ENCODE measurements at places on chromosomes 2 and 18. TPM values are rescaled to one million over a fixed set of nuclear protein-coding genes. Genes with fewer than 3 reads are reported as not detected.
A peak's percentile ranks its signal among the peaks of the same experiment; 100 is the strongest.

DNA sequence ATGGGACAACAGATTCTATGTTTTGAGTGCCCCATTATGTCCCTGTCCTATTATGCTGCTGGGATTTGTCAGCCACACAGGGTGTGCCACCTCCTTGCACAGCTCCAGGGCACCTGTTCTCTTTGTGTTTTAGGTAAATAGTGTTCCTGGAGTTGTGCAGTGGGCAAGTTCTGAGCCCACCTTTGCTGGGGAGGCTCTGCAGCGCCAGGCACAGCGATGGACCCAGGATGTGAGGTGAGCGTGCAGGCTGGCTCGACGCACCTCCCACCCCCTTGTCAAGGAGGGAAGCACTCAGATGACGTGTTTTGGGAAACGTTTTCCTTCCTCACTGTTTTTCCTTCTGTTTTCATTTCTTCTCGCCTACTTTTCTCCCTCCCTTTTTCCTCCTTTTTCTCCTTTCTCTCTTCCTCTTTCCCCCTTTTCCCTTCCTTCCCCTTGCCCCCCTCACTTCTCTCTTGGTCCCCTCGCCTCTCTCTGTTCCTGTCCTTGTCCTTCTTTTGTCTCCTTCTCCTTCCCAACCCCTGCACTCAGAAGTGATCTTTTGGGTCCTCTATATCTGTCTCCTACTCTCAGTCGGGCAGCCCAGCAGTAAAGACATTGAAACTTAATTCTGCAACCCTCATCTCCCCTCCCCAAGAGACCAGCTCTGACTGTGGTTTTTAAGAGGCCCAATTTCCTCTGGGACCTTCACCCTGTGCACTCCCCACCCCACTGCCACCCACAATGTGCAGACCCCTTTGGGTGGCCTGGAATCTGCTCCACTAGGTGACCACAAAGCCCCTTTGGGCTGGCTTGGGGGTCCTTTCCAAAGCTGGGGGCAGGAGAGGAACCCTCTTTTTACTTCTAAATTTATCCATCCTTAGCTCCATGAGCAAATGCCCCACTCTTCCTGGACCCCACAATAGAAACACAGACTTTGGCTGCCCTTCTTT is 104.0 kb downstream of the MCFD2 start:
- H3K27ac ChIP-seq, result no peak overlapping the region
- H3K4me1 ChIP-seq, result peaks cover 3% of the 10 kb centered on the region
- H3K27me3 ChIP-seq, result peaks cover 15% of the 10 kb centered on the region
- H3K4me3 ChIP-seq, result no peak overlapping the region

- DNase-seq, result no peak
- no peak overlapping the region for H3K27ac ChIP-seq
- H3K27me3 ChIP-seq, result no peaks in the 10 kb centered on the region
- H3K4me3 ChIP-seq, result no peak overlapping the region
These were observed 11.8 kb downstream of the SLC3A1 start for GRCh38 chr2:44286884-44287638.

PLCD4 gene
- not detected for total RNA-seq

DNA sequence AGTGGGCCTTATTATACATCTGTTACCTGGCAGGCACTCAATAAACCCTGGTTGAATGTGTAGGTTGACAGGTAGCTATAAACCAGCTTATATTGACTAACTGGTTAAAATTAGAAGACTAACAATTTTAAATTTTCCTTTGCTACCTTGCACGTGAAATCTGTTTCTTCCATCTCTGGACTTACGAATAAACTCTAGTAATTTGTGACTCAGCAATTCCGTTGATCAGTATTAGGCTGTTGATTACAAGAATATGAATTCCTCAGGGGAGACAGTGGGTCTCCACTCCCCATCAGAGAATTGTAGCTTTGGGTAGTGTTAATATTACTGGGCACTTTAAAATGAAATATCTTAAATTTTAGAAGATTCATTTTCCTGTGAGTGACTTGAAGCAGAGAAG is 137.8 kb upstream of the SP5 start:
- no peak overlapping the region for H3K27ac ChIP-seq
- no peaks in the 10 kb centered on the region for H3K4me1 ChIP-seq
- no peak for DNase-seq
- no peak overlapping the region for H3K4me3 ChIP-seq

TMEM37 gene
- not detected for total RNA-seq

- no peaks in the 10 kb centered on the region for H3K27me3 ChIP-seq
- H3K4me3 ChIP-seq, result no peak overlapping the region
- no peaks in the 10 kb centered on the region for H3K36me3 ChIP-seq
- no peaks in the 10 kb centered on the region for H3K4me1 ChIP-seq
- H3K27ac ChIP-seq, result no peak overlapping the region
- DNase-seq, result no peak
These were observed 142.5 kb upstream of the L3MBTL4 start for GRCh38 chr18:6557057-6557769.

PKDCC gene
- total RNA-seq, result not detected

DNA sequence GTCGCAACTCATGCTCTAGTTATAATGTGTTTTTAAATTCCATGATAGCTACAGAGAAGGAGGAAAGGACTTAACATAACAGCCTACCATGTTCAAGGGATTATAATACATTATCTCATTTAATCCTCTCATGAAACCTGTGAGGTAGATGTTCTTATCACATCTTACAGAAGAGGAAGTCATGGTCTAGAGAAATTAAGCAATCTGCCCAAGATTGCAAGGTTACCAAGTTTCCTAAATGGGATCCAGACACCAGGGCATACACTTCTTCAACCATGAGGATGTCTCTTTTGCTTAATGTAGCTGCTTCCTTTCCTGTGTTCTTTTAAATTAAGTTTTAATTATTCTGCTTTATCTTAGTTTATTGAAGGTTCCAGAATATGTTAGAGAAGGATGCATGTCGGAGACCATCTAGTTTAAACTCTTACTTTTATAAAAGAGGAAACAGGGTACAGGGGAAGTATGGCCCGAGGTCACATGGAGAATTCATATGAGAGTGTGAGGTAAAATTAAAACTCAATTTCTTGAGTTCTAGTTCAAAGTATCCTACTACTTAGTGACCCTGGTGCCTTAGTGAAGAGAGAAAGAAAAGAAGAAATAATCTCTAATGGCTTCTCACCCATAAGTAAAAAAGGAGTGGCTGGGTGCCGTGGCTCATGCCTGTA is 3.6 kb upstream of the IL1A start:
- H3K36me3 ChIP-seq, result no peaks in the 10 kb centered on the region
- H3K4me1 ChIP-seq, result no peaks in the 10 kb centered on the region
- peaks cover 30% of the 10 kb centered on the region for H3K27me3 ChIP-seq

BCL2 gene
- 67.3 TPM for total RNA-seq

- no peak overlapping the region for H3K27ac ChIP-seq
- DNase-seq, result no peak
- H3K4me3 ChIP-seq, result no peak overlapping the region
- H3K36me3 ChIP-seq, result no peaks in the 10 kb centered on the region
These were observed 375.9 kb upstream of the ACVR2A start for GRCh38 chr2:147468963-147469362.

GRCh38 chr2:98486374-98486981 is 41.8 kb downstream of the INPP4A start:
- H3K27ac ChIP-seq, result no peak overlapping the region
- H3K36me3 ChIP-seq, result peaks cover 4% of the 10 kb centered on the region
- peaks cover 89% of the 10 kb centered on the region for H3K4me1 ChIP-seq
- DNase-seq, result no peak
- no peaks in the 10 kb centered on the region for H3K27me3 ChIP-seq

- peaks cover 68% of the 10 kb centered on the region for H3K36me3 ChIP-seq
- no peaks in the 10 kb centered on the region for H3K4me1 ChIP-seq
- no peaks in the 10 kb centered on the region for H3K27me3 ChIP-seq
- no peak overlapping the region for H3K4me3 ChIP-seq
- DNase-seq, result no peak
- H3K27ac ChIP-seq, result no peak overlapping the region
These were observed 21.3 kb downstream of the SLC66A2 start for GRCh38 chr18:79930020-79930642.

GRCh38 chr2:55518841-55519165 is 715 bp upstream of the CFAP36 start:
- no peak for DNase-seq
- peak overlapping the region; percentile 96 for H3K27ac ChIP-seq

GRCh38 chr2:98947554-98947953 is 11.5 kb upstream of the CRACDL start:
- no peaks in the 10 kb centered on the region for H3K36me3 ChIP-seq
- no peaks in the 10 kb centered on the region for H3K4me1 ChIP-seq
- peaks cover 28% of the 10 kb centered on the region for H3K27me3 ChIP-seq
- no peak overlapping the region for H3K27ac ChIP-seq

SRD5A2 gene
- not detected for total RNA-seq

PRKAG3 gene
- not detected for total RNA-seq

FZD7 gene
- total RNA-seq, result 0.52 TPM

- H3K36me3 ChIP-seq, result no peaks in the 10 kb centered on the region
- DNase-seq, result peak; percentile 7
- no peak overlapping the region for H3K4me3 ChIP-seq
- H3K27me3 ChIP-seq, result no peaks in the 10 kb centered on the region
- no peak overlapping the region for H3K27ac ChIP-seq
- H3K4me1 ChIP-seq, result peaks cover 5% of the 10 kb centered on the region
These were observed 58.3 kb downstream of the FBXO36 start for GRCh38 chr2:229980431-229981184.

DNA sequence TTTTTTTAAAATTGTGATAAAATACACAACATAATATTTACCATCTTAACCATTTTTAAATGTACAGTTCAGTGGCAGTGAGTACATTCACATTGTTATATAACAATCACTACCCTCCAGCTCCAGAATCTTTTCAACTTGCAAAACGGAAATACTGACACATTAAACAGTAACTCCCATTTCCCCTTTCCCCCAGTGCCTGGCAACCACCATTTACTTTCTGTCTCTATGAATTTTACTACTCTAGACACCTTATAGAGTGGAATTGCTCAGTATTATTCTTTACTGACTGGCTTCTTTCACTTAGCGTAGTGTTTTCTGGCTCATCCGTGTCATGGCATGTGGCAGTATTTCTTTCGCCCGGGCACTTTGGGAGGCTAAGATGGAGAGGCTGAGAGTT is 32.6 kb downstream of the FASTKD2 start:
- peaks cover 6% of the 10 kb centered on the region for H3K36me3 ChIP-seq
- no peaks in the 10 kb centered on the region for H3K27me3 ChIP-seq
- no peak overlapping the region for H3K4me3 ChIP-seq
- DNase-seq, result no peak
- peak overlapping the region; percentile 79 for H3K27ac ChIP-seq
- peaks cover 34% of the 10 kb centered on the region for H3K4me1 ChIP-seq

DNA sequence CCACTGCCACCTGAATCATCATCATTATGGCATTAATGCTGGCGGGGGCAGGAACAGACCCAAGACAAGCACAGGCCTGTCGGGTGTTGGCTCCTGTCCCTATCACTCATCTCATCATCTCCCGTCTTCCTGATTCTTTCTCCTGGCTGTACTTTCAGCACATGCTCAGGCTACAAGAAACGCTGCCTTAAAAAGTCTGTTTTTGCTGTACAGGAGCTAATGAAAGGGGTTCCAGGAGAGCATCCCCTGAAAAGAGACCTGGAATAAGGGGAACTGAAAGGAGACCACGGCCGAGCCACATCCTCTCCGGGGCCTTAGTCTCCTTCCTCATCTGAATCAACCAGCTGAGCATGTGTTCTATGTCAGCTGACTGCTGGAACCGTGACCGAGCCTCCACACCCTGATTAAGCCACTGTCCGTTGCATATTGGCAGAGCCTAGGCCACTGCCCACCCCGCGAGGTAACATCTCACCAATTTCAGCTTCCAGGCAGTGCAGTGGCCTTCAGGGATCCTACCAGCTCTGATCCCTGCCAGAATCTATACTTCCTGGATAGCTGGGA is 62.6 kb downstream of the DNMT3A start:
- H3K4me3 ChIP-seq, result peak overlapping the region; percentile 64
- H3K36me3 ChIP-seq, result peaks cover 51% of the 10 kb centered on the region
- peak overlapping the region; percentile 85 for H3K27ac ChIP-seq
- no peak for DNase-seq
- H3K27me3 ChIP-seq, result no peaks in the 10 kb centered on the region

ABCG8 gene
- not detected for total RNA-seq

- no peaks in the 10 kb centered on the region for H3K4me1 ChIP-seq
- H3K27ac ChIP-seq, result no peak overlapping the region
- H3K36me3 ChIP-seq, result no peaks in the 10 kb centered on the region
These were observed 77.9 kb upstream of the FZD7 start for GRCh38 chr2:201955702-201956141.

- no peaks in the 10 kb centered on the region for H3K36me3 ChIP-seq
- no peak overlapping the region for H3K27ac ChIP-seq
- DNase-seq, result no peak
- no peak overlapping the region for H3K4me3 ChIP-seq
- no peaks in the 10 kb centered on the region for H3K4me1 ChIP-seq
These were observed 24.8 kb upstream of the RPE start for GRCh38 chr2:209977386-209978239.

CCDC85A gene
- total RNA-seq, result not detected

GRCh38 chr18:10077986-10078385 is 164.2 kb downstream of the VAPA start:
- H3K27me3 ChIP-seq, result no peaks in the 10 kb centered on the region
- no peak for DNase-seq
- H3K27ac ChIP-seq, result no peak overlapping the region
- no peaks in the 10 kb centered on the region for H3K36me3 ChIP-seq

- no peak overlapping the region for H3K4me3 ChIP-seq
- DNase-seq, result no peak
- H3K27ac ChIP-seq, result no peak overlapping the region
- H3K27me3 ChIP-seq, result peaks cover 10% of the 10 kb centered on the region
- H3K4me1 ChIP-seq, result no peaks in the 10 kb centered on the region
- no peaks in the 10 kb centered on the region for H3K36me3 ChIP-seq
These were observed 32.3 kb downstream of the CYP26B1 start for GRCh38 chr2:72115110-72116080.

ITGA4 gene
- total RNA-seq, result 71.9 TPM

DNA sequence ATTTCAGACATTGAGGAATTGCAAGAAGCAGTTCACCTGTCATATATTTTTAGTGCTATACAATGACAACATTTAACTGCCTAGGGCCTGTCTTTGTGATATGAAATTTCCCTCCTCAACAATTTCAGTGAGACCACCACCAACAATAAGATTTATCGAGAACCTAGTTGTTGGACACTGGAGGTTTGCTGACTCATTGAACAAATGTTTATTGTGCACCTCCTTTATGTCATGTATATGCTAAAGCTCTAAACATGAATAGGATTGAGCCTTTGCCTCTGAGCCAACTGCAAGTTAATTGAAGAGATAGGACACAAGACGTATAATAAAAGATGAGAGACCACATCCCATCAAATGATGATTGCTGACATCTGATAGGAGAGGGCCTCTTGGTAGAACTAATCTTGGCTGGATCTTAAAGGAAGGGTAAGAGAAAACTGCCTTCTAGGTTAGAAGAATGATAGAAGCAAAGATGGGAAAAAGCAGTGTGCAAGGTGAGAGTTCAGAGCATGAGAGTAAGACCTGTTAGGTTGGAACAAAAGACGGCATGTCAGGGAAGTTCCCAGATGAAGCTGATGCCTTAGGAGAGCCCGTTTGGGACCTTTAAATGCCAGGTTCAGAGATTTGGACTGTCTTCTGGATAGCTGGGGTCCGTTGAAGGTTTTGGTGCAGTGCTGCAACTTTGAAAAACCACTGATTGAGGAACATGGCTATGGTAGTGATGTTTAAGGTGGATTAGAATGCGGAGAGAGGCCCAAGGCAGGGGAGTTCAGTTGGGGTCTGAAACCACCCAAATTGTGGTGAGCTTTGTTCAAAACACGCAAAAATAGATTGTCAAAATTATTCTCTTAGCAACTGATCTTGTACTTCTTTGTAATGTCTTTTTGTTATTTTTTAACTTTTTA is 133.0 kb upstream of the EML6 start:
- peaks cover 76% of the 10 kb centered on the region for H3K4me1 ChIP-seq
- H3K27me3 ChIP-seq, result no peaks in the 10 kb centered on the region
- H3K36me3 ChIP-seq, result peaks cover 9% of the 10 kb centered on the region
- peak overlapping the region; percentile 84 for H3K27ac ChIP-seq

- peaks cover 4% of the 10 kb centered on the region for H3K36me3 ChIP-seq
- H3K4me3 ChIP-seq, result no peak overlapping the region
- H3K4me1 ChIP-seq, result peaks cover 62% of the 10 kb centered on the region
These were observed 25.8 kb downstream of the CTLA4 start for GRCh38 chr2:203893401-203893800.
